ENCODE measurements at places on chromosomes 7 and 10.
A peak's percentile ranks its signal among the peaks of the same experiment; 100 is the strongest.

DNA sequence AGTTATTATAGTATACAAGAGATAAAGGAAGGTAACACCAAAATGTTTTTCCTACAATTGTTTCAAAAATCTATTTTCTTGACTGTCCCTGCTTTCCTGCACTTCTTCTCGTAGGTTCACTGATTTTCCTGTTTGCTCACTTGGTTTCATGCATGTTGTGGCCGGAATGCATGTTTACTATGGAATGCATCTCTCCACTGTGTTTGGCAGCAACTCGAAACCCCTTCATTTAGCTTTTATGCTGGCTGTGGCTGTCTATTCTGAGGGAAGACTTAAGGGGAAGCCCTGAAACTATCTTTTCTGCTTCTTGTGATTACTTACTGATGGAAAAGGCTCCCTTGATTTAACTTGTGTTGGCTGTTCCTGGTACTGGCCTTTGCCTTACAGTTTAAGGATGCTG, 120.3 kb downstream of the NRG3 start:
- DNase-seq = no peak

- DNase-seq = no peak
Observed at GRCh38 chr10:93438613-93439253, 43.4 kb downstream of the MYOF start.

DNA sequence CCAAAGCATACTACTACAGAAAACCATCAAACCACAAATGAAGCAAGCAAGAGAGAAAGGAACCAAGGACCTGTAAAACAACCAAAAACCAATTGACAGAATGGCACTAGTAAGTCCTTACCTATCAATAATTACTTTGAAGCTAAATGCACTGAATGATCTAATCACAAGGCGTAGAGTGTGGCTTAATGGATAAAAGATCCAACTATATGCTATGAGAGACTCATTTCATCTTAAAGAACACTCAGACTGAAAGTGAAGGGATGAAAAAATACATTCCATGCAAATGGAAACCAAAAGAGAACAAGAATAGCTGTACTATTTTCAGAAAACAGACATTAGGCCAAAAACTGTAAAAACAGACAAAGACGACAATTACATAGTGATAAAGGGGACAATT, 70.7 kb downstream of the CRPPA start:
- no peak for DNase-seq

DNA sequence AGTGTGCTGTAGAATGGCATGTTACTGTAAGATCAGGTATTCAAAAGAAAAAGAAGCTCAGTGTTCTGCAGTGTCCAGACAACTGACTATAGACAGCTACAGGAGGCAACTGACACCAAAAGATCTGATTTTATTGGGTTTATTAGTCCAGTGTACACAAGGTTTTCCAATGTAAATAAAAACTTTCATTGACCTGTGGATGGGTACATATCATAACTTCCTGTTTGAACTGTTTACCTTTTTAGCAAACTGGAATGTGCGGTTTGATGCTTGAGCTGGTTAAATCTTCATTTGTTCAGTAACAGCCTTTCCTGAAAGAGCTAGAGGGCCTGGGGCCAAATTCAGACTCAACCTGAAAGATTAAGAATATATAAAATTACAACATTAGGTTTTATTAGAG, 172.6 kb upstream of the SP8 start:
- DNase-seq = no peak

DNA sequence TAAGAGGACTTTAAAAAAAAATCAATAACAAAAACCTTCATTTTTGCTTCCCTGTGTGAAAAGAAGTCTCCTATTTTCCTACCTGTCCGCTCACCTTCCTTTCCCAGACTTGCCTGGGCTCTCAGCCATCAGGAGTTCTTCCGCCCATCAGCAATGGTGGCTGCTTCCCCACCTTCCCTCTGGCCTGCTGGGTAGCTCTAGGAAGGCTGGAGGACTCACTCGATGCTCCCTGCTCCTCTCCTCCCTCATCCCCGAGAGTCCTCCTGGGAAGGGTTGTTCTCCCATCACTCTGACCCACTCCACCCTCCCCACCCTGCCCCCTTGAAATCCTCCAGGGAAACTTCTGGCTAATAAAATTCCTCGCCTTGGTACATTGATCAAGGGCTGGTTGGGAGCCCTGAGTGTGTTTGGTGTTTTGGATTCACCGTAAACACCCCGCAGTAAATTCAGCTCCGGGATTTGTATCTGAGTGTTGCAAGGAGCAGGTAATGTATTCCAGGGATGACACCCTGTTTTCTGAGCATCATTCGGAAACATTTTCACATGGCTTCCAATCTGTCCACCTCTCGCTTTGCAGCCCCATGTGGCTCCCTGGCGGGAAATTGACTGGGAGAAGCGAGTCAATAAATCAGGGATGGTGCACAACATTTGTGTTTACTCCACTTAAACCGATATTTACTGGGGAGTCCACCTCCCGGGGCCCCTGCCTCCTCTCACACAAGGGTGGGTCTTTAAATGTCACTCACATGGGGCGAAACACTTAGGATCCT, 126.4 kb upstream of the SDK1 start:
- no peak for DNase-seq

GRCh38 chr7:100247152-100247757, 27.5 kb downstream of the PVRIG start:
- peak; percentile 57 for DNase-seq

- DNase-seq = peak; percentile 48
Observed at GRCh38 chr10:33703501-33704213, 369.2 kb upstream of the NRP1 start.

GRCh38 chr7:90624225-90624911, 28.2 kb downstream of the CDK14 start:
- DNase-seq = peak; percentile 70

GRCh38 chr7:258476-259190, 31.3 kb upstream of the FOXL3 start:
- DNase-seq = no peak

GRCh38 chr7:44063894-44064651, 1.3 kb downstream of the PGAM2 start:
- no peak for DNase-seq

DNA sequence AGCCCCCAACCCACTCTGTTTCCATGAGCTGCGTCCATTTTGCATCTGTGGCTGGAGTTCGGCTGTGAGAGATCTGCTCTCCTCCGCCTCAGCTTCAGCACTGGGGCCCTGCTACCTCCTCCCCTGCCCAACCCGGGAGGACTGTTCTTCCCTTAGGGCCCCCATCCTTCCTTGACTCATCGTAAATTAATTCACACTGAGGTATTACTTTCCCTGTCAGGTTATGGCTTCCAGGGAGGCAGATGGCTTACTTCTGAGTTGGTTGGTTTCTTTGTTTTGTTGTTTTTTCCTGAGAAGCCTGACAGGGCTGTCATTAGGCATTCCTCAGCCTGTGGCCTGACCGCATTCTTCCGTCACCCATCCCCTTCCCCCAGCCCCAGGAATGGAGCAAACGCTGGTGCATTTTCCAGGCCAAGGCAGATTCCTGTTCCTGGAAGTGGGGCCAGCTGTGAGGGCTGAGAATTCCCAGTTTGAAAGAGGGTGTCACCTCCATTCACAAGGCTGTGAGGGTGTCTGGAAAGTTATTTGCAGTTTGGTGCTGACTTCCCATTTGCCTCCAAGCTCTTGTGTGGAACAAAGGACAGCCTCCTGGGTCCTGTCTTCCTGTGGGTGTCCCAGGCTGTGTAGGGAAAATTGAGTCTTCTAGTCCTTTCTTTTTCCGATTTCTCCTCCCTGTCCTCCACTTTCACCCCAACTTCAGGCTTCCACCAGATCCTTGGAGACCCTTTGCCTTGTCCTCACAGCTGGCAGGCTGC, 11.7 kb downstream of the CPA5 start:
- peak; percentile 96 for DNase-seq

- no peak for DNase-seq
Observed at GRCh38 chr10:128825626-128826025, 641.4 kb upstream of the MGMT start.

GRCh38 chr7:88306590-88307048, at the start of gene STEAP4:
Gene STEAP4 (minus strand): TSS chr7:88306894. CDS start chr7:88284269, 22,625 bp downstream.
- peak; percentile 11 for DNase-seq

DNA sequence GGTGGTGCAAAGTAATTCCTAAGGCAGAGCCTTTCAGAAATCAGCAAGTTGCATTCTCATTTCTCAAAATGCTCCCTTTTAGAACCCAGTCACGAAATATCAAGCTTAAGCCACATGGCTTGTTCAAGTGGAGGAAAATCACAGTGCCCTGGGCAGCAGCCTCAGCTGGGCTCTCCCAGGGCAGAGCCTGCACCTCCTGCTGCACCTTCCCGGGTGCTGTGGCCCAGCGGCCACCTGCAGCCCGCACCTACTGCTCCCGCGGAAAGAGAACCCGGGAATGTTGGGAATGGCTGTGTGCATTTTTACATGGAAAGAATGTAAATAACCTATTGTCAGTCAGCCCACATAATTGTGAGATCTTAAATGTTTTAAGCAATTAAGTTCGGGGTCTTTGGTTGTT, 396.5 kb upstream of the VSTM2A start:
- DNase-seq = no peak

- DNase-seq = no peak
Observed at GRCh38 chr7:27156916-27157701, 634 bp upstream of the HOXA7 start.

DNA sequence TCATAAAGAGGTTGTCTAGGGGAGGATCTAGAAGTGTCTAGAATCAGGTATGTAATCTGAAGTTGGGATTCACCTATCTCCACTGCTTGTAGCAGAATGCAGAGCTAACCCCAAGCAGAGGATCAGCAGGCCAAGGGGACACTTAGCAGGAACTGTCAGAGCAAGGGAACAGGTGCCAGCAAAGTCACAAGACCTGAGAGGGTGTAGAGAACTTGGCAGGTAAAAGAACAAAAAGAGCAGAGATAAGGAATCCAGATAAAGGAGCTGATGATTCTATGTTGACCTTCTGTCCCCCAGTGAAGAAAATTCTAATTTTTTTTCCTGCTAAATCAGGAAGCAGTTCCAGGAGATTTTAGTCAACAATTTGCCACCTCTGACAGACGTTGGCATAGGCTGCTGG, 91.4 kb upstream of the CCDC71L start:
- DNase-seq = no peak

DNA sequence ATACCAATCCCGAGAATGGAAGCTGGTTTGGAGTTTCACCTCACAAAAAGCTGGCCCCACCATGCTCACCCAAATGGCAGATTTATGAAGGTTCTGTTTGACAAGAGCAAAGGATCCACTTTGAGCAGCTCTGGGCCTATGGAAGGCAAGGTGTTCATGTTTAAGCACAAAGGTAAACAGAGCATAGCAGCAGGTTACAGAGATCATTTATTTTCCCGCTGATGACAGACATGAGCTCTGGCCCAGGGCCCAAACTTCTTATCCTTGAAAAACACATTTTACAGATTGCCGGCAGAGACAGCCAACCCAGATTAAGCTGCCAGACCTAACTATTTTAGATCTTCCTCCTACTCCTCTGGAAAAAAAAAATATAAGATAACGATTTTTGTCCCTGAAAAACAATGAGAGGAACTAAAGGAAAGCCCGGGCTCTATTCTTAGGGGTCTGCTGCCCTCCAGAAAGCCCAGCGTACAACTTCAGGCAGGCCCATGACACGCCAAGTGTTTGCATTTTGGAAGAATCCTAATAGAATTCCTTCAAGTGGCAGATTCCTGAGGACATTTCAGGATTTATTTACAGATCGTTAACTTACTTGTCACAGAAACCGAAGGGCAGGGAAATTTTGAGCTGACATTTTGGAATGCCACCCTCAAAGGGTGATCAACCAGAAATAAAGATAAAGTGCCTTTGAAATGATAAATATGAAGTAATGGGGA, 40.0 kb downstream of the SYPL1 start:
- no peak for DNase-seq

DNA sequence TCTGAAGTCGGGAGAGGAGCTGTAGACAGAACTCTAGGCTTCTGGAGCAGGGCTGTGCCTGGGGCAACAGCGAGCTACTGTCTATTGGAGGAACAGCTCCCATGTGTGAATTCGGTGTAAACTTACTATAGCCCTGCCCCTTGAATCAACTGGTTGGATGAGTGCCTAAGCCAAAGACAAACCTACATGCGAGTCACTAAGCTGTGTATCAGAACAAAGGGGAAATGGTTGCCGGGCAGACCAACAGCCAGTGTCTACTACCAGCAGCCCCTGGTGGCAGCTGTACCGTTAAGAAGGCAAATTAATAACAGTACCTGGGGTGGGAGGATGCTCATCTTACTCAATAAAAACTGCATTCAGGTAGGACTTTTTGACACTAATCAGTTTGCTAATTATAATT, 343.6 kb downstream of the ACTR3B start:
- DNase-seq = no peak

DNA sequence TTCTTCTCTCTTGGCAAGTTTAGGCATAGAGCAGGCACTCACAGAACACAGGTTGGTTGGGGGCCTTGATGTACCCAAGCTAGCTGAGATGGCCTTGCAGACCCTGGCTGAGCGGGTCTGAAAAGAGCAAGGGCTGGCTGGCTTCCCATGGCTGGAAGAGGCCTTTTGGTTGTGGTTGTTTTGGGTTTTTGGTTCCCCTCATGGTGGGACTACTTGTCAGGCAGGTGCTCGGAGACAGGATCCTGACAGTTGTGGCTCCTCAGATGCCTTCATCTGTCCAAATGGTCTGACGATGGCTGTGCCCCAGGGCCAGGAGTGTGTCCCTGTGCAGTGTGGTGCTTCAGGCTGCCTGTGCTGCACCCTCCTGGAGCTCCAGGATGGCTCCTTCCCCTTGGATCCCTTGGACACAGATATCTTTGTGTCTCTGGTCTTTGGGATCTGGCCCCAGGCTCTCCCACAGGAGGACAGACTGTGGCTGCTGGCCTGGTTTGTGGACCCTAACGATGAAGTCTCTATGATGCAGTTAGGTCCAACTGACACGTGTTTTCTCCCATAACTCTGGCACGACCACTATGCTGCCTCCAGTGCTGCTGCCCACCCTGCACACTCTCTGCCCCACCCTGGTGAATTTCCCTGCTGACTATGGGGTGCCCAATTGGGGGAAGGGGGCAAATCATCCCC, 321.5 kb upstream of the ZNF32 start:
- DNase-seq = no peak

GRCh38 chr10:24973163-24973562, 20.8 kb upstream of the PRTFDC1 start:
- DNase-seq = no peak

- no peak for DNase-seq
Observed at GRCh38 chr7:105353752-105354328, 34.9 kb downstream of the SRPK2 start.

GRCh38 chr10:101958691-101959090, 97.3 kb downstream of the ARMH3 start:
- DNase-seq = no peak

DNA sequence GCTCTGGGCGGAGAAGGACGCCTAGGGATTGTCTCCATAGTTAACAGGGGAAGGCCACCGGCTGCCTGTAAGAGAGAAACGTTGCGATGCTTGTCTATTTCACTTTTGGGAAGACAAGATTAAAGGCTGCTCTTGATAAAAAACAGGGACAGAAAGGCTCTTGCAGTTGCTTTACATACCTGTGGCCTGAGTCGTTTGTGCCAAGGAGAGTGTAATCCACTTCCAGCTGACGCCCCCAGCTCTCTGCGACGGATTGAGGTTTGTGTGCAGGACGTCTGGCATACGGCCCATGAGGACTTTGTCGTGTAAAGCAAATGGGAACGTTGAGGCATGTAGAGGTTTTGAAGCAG, 1.1 kb downstream of the MAP3K8 start:
- DNase-seq = peak; percentile 45
